Activated T-helper 1 cell treated with anti-CD3 and anti-CD28 coated beads, Interleukin-2, amount 50 U/mL, for 16 hours (primary cell): ENCODE measurements at places on chromosomes 12 and 14.

DNA sequence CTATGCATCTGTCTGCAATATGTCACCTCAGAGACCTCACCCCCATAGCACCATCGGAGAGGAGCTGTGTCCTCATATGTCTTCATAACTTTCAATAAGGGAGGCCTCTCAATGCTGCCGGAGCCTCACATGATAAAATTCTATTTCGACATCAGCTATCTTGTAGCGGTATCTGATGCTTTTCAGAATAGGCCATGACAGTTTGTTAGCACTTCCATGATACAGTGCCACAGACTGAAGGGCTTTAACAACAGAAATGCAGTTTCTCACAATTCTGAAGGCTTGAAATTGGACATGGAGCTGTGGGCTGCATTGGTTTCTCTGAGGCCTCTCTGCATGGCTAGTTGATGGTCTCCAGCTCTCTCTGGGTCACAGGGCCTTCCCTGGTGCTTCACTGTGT lies 125.0 kb upstream of the PZP start:
- DNase-seq = no peak

DNA sequence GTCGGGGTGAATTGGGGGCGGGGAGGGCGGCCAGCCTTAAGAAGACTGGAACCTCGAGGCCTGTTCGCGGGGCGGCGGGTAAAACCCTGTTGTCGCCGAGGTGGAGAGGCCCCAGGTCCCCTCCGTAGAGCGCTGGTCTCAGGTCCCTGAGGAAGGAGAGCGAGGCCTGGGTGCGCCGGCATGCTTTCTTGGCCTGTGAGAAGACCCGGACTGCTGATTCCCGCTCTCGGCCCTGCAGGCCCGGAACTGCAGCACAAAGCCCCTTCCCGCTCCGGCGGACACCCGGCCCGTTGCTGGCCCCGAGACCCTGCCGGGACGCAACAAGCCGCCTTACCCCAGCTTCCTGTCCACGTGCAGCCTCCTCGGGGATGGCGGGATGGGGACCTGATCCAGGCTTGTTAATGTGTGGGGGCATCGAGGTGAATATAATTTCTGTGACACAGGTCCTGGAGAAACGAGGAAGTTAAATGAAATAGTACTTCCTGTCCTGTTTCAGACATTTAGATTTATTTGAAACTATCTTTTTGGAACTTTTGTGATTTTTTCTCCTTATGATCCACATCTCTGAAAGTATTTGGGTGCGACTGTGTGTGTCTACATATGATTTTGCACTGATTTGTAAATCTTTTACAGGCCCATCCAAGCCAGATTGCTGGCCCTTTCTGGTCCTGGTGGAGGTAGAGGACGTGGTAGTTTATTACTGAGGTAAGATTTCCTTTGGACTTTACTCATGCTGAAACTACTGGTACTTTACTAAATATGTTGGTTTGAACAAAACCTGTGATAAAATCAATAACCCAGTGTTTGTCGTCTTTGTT lies 600 bp downstream of the PNN start:
- DNase-seq = peak; percentile 13

DNA sequence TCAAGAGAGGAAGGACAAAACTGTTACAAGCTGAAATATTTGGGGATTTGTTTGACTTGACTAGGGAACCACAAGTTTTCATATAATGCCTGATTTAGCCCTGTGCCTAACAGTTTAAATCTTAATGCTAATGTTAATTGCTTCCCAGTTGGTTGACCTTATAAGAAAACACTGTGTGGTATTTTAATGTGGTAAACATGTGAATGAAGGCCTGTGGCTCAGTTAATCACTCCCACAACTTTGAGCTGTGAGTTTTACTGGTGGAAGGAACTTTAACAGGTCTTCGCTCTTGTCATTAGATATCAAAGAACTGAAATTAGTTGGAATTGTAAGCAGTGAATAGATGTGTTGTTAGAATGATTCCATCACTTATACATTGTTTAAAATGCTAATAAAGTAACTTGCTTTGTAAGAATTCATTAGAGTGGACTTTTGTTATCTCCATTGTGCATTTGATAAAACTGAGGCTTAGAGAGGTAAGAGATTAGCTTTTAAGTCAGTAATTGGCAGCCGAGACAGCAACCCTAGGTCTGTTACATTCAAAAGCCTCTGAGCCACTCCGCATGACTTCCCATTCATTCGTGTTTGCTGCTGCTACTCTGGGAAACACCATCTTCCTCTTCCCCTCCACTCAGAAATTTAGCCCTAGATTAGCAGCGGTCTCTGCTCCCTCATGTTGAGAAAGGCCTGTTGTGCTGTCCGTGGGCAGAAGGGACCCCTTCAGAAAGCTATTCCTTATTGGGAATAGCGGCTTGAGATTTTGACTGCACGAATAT lies 1.0 kb upstream of the TBK1 start:
- DNase-seq = no peak

- peak; percentile 27 for DNase-seq
Measured at GRCh38 chr14:21978184-21978998, 304.8 kb upstream of the OR4E1 start.

- no peak for DNase-seq
Measured at GRCh38 chr12:67449591-67450052, 180.5 kb downstream of the CAND1 start.

DNA sequence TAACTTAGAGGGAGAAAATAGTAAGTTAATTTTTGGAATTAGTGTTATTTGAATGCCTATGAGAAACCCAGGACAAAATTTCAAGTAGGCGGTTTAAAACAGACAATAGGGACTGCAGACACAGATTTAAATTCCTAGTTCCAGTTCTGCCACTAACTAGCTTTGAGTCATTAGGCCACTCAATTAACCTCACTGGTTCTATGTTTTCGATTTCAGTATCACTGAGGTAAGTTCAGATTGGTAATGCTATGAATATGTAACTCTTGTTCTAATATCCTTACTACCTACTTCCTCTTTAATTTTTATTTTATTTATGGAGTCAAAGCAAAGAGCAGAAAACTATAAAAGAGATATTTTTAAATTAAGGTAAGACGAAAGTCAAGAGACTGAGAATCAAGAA lies 52.6 kb downstream of the GALC start:
- no peak for DNase-seq

DNA sequence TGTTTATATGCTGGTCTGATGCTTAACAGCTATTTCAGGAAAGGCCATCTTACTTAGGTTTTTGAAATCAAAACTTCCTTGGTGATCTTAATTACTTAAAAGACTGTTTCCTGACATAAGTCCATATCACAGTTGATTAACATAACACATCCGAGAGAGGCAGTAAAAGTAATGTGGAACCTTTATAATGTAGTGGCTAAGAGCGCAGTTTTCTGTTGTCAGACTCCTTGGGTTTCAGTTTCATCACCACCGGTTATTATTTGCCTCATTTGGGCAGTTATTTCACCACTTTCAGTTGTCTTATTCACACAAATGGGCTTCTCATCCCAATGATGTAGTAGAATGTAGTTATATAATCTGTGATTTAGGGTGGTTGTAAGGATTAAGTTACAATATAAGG lies 30.9 kb downstream of the TBC1D15 start:
- no peak for DNase-seq

DNA sequence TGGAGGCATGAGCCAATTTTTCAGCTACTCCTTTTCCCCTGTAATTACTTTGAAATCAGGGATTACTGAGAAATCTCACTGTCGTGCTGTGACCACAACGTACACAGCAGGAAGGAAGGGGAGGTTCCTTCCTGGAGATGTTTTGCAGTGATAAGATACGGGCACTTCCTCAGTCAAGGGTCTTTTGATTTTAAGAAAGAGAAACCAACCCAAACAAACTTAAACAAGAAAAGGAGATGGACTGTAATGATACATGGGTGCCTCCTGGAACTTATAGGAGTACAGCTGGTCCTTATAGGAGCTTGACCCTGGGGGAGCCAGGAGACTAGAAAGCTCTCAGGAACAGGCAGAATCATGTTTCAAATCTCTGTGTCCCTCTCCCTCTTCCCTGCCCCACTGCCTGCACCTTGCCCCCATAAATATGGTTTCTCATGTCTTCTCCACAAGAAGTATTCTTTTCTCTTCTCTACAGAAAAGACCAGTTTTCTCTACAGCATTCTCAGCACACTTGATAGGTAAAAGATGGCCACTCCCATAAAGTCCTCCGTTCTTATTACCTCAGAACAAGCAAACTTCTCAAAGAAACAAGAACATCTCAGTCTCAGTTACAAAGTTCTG lies 281.1 kb upstream of the AMIGO2 start:
- peak; percentile 14 for DNase-seq

DNA sequence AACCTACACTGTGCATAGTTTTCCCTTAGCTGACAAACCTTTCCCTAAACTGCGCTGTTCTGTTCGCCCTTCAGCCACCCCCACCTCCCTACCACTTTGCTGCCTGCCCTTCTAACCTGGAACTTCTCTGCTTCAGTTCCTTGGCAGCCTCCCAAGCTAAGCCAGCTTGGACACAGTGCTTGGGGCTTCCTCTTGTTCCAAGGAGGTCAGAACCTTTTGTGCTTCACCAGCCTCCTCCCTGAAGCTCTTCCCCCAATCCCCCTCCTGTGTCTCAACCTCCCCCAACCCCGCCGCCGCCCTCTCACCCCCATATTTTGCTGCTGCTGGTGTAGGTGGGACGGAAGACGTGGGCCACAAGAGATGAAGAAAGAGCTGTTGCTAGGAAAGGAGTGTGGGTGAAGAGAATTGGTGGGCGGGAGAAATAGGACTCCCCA lies 8.1 kb upstream of the RIC8B start:
- DNase-seq = no peak

GRCh38 chr14:54299410-54300363 lies 97.1 kb upstream of the CDKN3 start:
- DNase-seq = no peak

DNA sequence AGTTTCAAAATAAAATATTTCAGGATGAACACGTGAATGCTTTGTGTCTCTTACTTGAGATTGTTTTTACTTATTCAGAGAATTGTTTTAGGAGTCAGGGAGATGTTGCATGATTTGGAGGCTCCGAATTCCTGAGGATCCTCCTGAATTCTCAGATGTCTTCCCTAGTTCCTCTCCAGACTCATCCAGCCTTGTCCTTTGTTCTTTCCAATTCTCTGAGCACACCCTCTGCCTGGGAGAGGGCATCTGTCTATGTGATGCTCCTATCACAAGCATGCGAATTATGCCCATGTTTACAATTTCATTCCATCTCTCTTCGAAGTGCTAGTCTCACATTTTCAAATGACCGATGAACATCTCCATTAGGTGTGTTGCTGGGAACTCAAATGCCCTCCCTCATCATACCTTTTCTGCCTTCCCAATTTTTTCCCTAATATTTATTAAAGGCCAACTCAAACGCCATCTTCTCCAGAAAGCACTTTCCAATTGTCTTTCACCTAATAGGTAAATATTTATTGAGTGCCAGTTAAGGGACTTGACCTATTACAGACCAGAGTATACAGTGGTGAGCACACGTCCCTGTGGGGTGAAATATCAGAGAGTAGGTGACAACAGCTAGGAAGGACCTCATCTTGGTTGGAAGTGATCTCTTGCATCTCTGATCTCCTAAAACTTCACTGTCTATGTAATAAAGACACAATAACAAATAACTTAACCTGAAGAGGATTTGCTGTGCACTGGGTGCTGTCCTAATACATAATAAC lies 64.4 kb downstream of the ARF6 start:
- DNase-seq = no peak

- DNase-seq = no peak
Measured at GRCh38 chr12:94150240-94151121, 2.1 kb downstream of the PLXNC1 start.

- no peak for DNase-seq
Measured at GRCh38 chr12:54663603-54664002, 15.4 kb upstream of the DCD start.

- DNase-seq = no peak
Measured at GRCh38 chr12:920676-921075, 28.8 kb downstream of the RAD52 start.

- no peak for DNase-seq
Measured at GRCh38 chr14:76376878-76377734, 1.2 kb downstream of the ESRRB start.

DNA sequence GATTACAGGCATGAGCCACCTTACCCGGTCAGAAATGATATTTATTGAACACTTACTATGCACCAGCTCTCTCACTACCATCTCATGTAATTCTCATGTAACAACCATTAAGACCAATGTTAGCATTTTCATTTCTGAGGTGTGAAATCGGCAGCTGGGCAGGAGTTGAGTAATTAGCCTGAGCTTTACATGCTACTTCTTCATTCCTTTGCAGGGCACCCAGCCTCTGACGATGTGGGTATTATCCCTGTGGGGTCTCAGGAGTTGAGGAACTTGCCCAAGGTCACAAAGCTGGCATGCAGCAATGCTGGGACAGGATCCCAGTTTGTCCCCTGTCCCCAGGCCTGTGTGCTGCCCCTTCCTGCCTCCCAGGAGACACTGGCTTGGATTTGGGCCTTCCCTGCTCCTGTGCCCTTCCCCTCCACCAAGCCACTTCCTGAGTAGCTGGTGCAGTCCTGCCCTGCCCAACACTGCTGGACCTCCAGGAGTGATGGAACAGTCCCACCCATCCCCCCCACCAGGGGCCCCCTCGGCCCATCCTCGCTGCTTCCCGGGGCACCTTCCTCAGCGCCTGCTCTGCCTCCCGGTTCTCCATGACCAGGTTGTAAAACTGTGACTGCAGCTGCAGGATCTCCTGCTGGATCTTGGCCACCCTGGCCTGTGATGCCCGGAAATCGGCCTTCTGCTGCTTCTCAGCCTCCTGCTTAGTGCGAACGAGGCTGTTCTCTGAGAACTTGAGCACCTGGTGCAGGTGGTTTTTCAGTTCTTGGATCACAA lies 14.7 kb downstream of the RITA1 start:
- DNase-seq = no peak

DNA sequence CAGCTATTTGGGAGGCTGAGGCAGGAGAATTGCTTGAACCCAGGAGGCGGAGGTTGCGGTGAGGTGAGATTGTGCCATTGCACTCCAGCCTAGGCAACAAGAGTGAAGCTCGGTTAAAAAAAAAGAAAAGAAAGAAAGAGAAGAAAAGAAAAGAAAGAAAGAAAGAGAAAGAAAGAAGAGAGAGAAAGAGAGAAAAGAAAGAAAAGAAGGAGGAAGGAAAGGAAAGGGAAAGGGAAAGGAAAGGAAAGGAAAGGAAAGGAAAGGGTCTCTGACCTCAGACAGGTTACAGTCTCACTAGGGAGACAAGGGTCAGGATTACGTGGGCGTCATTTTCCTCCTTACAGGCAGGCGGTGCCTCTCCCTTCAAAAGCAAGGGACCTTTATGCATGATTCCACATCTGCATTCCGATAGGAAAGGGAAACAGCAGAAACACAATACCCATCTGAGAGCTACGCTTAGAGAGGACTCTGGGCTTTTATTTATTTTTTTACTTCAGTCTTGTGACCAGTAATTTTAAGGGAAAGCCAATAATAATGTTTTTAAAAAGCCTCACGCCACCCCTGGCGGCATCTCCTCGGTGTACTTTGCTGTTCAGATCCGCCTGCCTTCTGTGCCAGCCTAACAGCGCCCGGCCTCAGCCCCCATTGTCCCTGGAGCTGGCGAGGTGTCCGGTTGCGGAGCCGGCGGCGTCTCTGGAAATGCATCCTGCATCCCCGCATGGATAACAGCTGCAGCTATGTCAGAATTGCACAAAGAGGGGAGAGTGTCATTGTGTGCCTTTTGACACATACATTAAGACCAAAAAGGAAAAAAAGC lies 945 bp upstream of the HIP1R start:
- DNase-seq = no peak
